ENCODE measurements at places on chromosomes 5 and 9.

DNA sequence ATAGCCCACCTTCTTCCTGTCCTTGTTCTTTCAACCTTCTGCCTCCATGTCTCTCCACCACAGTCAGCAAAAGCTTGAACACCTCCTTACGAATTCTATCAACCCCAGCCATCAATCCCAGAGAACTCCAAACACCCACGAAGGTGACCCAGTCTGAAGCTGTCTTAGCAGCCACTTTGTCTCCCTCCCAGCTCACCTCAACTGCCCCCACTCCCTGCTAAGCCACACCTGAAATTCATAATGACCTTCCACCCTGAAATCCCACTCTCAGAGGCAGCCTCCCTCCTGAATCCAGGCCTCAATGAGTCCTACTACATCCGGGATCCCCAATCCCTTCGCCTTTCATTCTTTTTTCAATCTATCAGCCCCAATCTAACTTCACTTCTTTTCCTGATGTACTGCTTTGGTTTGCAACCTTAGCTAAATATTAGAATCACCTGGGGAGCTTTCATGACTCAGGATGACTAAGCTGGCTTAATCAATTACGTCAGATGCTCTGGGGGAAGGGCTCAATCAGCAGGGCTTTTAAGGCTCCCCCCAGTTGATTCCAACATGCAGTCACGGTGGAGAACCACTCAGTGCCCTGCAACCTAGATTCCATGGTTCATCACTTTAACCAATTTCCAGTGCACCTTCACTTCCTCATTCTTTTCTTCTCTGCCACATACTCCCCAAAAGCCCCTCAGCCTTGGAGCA is 32.2 kb downstream of the BHMT start:
- DNase-seq, result no peak

- no peak for DNase-seq
Measured at GRCh38 chr5:6510132-6510531, 61.5 kb downstream of the UBE2QL1 start.

DNA sequence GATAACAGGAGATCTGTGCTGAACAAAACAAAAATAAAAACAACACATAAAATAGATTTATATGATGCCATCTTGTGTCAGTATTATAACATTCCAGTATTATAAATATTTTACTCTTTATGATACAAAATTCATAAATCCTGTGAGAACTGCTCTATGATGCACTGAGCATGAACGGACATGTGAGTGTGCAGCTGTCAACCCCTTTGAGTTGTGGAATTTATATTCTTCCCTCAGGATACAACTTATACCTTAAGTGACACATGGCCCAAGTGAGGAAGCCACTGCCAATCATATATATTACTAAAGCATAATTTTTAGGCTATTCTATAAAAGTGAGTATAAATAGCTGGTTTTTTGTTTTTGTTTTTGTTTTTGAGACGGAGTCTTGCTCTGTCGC is 116.0 kb upstream of the OR13F1 start:
- no peak for DNase-seq

DNA sequence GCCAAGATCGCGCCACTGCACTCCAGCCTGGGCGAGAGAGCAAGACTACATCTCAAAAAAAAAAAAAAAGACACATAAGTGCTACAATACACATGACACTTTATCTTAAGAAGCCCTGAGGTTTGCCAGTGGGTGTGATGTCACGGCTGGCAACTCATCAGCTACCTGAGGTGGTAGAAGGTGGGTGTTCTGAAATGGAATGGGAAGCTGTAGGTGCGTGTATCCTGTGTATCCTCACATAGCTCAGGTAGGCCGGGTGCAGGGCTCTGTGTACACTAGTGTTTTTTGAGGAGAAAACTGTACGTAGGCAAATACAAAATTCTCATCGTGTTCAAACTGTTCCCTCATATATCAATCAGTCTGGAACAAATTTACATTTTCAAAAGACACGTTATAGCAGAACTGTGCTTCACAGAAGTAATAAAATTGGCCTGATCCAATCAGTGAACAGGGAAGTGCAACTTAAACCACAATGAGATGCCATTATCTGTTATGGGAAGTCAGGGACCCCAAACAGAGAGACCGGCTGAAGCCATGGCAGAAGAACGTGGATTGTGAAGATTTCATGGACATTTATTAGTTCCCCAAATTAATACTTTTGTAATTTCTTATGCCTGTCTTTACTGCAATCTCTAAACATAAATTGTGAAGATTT is 10.4 kb downstream of the BICD2 start:
- no peak for DNase-seq

GRCh38 chr5:174356536-174356935 is 311.0 kb downstream of the NSG2 start:
- no peak for DNase-seq

- DNase-seq, result no peak
Measured at GRCh38 chr5:112634796-112635195, 102.9 kb upstream of the APC start.

DNA sequence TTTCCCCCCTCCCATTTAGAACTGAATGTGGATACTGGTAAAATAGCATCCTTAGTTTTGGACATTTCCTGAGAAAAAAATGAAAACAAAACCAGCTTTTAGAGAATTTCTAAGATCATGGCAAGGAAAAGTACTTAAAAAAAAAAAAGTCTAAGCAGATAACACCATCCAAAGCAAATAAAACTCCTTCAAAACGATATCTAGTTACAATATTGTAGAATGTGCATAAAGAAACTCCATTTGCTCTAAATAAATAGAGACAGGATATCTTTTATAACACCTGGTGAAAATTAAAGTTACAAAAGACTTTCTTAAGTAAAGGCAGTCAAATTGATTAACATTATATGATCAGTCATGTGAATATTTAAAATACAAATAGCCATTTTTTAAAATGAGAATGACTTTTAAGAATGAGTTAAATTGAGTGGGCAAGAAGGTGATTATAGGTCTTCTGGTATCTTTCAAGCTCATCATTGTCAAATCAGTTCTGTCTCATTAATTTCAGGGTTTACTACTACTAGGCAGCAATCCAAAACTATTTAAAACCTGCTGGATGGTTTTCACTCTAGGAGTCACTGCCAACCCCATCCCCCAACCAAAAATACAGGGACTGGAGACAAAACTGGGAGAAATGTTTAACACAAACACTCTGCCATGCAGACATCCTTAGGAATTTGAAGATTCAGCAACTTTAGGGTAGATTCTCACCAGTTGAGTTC is 382.6 kb downstream of the ADGRV1 start:
- DNase-seq, result peak; percentile 26

DNA sequence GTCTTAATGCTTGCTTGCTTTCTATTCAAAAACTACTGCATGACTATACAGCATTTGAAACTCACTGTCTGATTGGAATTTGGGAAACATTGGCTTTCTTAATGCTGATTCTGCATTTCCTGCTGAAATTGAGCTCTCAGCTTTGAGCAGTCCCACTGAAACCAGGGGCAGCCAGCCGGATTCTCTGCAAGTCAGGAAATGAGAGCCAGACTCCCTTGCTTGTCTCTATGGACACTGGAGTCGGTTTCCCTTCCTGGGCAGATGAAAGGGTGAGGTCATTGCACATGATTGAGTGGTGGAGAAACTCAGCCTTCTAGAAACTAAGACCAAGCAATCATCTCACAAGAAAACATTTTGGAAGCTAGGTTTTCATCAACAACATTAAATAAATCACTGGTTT is 119.7 kb upstream of the SPATA31C2 start:
- DNase-seq, result no peak

GRCh38 chr5:81422671-81423070 is 28.7 kb upstream of the ACOT12 start:
- DNase-seq, result no peak

DNA sequence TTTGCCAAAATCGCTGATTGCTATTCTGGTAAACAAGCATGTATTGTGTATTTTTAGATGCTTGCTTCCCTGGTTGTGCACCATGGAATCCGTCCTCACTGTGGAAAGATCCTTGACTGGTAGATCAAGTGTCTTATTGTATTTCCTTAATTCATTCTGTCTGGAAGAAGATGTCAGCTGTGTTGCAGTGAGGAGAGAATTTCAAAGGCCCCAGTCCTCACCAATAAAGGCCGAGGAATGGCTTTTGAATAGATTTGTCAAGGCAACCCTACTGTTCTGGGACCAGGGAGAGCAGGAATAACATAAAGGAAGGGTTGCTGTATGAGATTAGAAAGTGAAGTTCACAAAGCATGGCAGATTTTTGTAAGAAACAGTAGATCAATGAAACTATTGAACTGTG is 36.2 kb upstream of the POU5F2 start:
- no peak for DNase-seq

DNA sequence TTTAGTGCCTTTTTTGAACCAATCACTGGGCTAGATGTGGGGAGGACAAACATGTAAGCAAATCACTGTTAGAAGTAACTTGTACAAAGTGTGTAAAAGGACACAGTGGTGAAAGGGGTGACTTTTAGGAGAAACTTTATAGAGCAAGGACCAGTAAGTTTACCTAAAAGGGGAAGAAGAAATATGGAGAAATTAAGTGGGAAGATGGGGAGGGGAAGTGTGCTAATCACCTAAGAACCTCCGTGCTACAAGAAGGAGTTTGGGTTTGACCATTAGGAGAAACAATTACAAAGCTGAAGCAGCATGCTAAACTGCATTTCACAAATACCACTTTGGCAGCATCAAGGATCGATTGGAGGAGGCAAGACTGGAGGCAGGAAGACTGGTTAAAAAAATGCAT is 17.3 kb downstream of the ITGA1 start:
- DNase-seq, result no peak

- DNase-seq, result no peak
Measured at GRCh38 chr5:5387192-5387591, 35.3 kb upstream of the ICE1 start.

DNA sequence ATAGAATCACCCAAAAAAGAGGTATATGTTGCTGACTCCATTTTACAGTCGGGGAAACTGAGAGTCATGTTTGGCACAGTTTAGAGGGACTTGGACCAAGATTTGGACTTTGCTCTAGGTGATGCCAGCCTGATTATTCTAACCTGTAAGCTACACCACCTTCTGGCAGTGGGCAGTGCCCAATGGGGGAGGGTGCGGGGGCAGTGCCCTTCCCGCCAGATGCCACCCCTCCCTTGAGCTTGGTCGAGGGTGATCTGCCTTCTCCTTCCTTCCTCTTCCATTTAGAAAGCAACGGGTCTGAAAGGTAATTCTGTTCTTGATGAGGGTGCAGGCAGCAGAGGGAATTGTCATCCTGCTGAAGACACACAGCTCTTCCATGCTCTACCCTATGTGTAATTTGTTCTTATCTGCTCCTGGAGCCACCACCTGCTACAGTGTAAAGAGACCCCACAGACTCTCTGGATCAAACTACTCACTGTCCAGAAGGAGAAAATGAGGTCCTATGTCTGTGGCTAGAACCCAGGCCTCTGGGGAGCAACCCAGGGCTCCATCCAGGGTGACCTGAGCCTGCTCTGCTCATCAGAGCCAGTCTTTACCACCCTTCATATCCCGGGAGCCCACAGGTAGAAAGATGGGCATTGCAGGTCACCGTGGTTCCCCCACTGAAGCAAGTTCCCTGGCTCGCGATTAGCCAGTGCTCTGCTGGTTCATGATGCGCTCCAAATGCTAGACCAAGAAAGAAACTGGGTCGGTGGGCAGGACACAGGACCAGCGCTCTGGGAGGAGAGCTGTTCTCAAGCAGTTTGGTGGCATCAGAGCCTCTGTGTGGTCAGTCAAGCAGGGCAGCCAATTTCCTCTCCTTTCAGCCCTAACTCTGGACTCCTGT is 156.2 kb downstream of the RGS3 start:
- no peak for DNase-seq

DNA sequence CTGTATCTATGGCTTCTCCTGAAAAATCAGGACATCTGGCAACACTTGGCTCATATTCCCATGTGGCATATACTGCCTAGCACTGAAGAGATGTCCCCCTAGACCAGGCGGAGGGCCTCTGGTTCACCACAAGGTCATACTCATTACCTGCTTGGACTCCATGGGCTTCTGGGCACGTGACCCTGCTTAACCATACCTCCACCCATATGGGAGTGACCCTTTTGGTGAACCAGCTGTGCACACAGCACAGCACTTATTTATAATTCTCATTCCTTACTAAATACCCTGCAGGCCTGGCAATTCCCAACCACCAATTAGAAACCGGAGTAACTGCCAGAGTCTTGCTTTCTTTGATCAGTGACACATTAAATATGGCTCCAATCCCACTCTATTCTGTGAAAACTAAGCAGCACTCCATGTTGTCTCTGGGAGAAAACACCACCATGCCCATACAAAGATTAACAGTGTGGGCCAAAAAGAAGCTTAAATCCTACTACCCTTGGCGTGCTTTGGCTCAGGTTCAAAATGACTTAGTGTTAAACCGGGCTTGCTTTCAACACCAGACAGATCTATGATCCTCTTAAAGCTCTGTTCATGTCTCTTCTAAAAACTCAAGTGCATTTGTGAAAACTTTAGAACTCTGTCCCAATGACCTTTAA is 57.7 kb downstream of the MTMR12 start:
- DNase-seq, result peak; percentile 21

All from DMS79 (cell line).